ENCODE measurements at places on chromosomes 2 and 18.

GRCh38 chr2:188609321-188610049, 317.8 kb downstream of the GULP1 start:
- peak; percentile 54 for DNase-seq

- no peak for DNase-seq
Measured at GRCh38 chr2:221449406-221449805, 122.7 kb downstream of the EPHA4 start.

GRCh38 chr2:64975232-64975821, 13.9 kb upstream of the SLC1A4 start:
- peak; percentile 88 for DNase-seq

- no peak for DNase-seq
Measured at GRCh38 chr2:221780281-221780688, 208.2 kb upstream of the EPHA4 start.

GRCh38 chr2:47339745-47340541, 63.0 kb upstream of the MSH2 start:
- peak; percentile 75 for DNase-seq

- no peak for DNase-seq
Measured at GRCh38 chr2:19371996-19372582, 13.7 kb upstream of the OSR1 start.

DNA sequence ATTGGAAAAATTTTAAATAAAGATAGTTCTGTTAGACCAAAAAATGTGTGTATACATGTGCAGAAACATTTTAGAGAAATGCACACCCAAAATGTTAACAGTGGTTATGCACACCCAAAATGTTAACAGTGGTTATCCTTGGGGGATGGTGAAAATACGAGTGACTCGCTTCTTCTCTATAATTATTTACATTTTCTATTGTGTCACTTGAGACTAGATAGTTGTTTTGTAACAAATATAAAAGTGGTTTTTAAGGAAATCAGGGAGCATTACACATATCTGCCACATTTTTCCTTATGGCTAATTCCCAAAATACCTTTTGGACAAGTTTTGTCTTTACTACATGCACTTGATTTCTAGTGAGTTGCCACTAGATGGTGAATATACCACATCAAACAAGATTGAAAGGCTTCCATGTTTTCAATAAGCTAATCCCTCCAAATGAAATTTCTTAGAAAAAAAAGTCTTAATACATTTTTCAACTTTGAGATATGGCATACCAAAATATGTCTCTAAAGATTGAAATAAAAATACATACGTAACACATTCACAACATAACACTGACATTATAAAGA, 9.0 kb upstream of the HIBCH start:
- DNase-seq, result peak; percentile 22
